Activated T-helper 9 cell treated with anti-CD3 and anti-CD28 coated beads, Interleukin-2, amount 50 U/mL, for 16 hours (primary cell): ENCODE measurements at places on chromosomes 5 and 9.

DNA sequence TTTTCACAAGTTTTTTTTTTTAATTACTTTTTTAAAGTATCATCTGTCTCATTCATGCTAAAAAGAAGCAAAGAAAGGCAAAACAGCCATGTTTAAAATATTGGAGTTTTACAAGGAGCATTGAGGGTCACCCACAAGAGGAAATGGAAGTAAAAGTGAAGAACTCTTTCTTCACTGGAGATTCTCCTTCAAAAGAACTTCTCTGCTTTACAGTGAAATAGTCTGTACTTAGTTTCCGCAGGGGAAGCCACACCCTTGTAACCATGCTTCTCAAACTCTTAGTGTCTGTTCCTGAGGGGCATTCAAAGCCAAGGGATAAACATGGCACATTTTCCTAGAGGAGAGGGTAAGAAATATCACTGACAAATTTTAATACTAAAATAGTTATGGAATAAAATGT, 8.6 kb downstream of the C9orf72 start:
- DNase-seq, result no peak

- DNase-seq, result no peak
Observed at GRCh38 chr9:92141144-92142129, 26.2 kb upstream of the SPTLC1 start.

DNA sequence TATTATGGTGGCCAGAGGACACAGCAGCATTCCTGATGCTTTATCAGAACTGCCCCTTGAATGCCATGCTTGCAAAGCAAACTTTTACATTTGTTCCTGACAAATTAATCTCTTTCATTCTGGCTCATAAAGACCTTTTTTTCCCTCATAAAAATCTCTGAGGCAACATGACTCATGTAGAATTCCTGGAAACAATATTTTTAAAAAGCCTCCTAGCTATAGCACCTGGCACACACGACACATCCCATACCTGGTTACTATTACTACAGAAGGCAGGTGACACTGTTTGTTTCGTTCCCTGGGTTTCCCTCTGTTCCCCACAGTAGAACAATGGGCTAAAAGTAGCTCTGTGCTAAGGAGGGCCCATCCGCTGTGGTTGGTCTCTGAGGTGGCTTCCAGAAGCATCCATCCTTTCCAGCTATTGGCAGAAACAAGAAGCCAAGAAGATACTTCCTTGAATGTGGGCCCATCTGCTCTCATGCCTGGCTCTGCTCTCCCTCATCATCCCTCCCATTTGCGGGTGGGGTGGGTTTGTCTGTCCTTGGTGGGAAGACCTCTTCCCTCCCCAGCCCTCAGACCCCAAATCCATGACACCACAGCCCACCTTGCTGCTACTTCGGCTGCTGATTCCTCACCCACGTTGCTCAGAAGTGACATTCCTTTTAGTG, 59.1 kb downstream of the GALNT12 start:
- no peak for DNase-seq

GRCh38 chr5:138463419-138464007, 1.8 kb upstream of the EGR1 start:
- no peak for DNase-seq

GRCh38 chr5:71587766-71588532, 809 bp downstream of the MCCC2 start:
- no peak for DNase-seq

DNA sequence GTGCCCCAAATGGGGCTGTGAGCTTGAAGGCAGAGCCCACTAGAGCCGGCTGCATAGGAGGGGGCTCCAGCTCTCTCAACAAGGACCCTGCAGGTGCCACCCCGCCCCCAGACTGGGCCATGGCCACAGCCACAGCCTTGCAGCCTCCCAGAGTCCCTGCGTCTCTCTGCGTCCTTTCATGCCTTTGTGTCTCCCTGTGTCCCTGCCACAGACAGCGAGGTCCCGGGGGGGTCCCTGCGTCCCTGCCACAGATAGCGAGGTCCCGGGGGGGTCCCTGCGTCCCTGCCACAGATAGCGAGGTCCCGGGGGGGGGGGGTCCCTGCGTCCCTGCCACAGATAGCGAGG, 6.3 kb downstream of the NOXA1 start:
- no peak for DNase-seq

- DNase-seq, result no peak
Observed at GRCh38 chr9:115423646-115424045, 305.7 kb upstream of the TNC start.

- DNase-seq, result no peak
Observed at GRCh38 chr9:80440724-80441123, 869.0 kb downstream of the TLE4 start.

GRCh38 chr5:34652914-34653313, 3.2 kb upstream of the RAI14 start:
- DNase-seq, result no peak

- no peak for DNase-seq
Observed at GRCh38 chr5:124521461-124522230, 224.8 kb downstream of the ZNF608 start.

DNA sequence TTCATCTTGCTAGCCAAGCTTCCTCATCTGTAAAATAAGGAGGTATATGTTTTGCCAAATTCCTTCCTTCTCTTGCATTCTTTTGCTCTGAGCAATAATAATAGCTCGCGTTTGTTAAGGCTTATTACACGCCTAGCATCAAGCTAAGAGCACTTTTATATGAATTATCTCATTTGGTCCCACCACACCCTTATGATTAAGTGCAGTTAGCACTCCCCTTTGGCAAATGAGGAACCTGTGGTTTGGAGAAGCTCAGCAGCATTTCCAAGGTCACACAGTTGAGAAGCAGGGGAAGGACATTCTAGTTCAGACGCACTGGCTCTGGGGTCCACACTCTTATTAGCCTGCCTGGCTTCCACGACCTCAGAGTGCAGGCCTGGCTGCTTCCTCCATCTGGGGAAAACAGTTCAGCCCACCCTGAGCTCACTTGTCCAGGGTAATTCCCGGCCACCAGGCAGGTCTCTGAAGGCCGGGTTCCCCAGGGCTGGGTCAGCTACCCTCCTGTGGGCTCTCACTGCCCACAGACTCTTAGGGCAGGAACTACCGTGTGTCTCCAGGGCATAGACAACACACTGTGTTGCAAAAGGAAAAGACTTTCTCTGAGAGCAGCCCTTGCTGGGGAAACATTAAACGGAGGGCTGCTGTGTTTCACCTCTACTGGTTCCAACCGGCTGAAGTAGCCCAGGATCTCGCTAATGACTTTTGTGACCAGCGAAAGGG, 9.9 kb upstream of the FBP1 start:
- DNase-seq, result no peak

- no peak for DNase-seq
Observed at GRCh38 chr9:108835831-108836230, 20.0 kb downstream of the ACTL7B start.

GRCh38 chr5:85545129-85545528, 1072.6 kb upstream of the COX7C start:
- DNase-seq, result no peak

- no peak for DNase-seq
Observed at GRCh38 chr5:172002310-172002709, 4.1 kb downstream of the FBXW11 start.

DNA sequence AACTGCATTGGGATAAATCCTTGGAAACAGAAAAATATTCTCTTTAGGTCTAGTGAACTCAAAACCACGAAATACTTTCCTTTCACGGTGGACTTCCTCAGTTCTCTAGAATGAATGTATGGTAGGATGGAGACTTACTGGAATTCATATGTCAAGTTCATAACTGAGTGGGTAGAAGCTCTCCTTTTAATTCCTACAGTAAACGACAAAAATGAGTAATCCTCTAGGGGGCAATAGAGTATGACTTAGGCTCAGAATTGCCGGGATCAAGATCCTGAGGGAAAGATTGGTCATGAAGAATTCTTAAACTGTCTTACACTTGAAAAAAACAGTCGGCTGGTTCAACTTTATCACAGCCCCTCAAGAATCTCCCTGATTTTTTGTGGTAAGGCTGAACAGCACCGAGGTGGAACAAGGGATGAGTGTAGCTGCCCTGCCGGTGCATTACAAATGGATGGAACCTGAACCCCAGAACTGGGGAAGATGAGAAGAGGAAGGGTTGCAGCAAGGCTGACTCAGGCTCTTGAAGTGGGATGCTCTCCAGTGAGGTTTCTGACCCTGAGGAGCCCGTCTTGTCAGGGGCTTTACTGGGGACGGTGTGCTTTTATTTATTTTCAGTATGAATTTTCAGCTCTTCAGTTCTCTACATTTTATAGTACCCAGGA, 14.0 kb upstream of the LOX start:
- no peak for DNase-seq

DNA sequence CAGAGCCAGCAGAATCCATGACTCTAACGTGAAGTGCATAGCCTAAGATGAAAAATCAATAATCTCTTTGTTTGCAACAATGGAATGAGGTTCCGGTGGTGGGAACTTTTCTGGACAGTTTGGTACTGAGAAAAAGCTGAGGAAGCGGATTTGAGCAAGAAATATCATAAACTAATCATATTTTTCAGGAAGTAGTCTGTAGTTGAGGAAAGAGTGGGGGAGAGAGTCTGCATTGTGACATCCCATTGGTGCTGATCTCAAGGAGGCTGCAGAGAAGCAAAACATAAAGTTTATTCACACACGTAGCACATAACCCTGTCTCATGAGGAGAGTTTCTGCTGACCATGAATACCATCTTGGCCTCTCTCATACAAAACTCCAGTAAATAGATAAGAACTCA, 15.8 kb upstream of the FCHO2 start:
- DNase-seq, result no peak

DNA sequence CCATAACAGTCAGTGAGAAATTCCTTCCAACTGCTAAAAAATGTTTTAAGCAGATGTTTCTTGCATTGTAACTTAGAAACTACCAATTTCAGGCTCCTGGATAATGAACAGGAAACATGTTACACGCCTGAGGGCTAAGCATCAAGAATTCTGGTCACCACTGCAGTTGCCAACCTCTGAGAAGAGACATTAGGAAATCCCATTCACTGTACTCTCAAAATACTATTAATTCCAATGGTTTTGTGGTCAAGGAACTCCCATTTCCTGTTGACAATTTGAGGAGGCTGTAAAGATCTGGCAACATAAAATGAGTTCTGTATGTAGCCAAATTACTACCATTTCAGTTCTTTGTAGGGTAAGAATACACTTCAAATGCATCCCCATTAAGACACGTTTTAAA, 456.0 kb upstream of the MEF2C start:
- DNase-seq, result no peak

DNA sequence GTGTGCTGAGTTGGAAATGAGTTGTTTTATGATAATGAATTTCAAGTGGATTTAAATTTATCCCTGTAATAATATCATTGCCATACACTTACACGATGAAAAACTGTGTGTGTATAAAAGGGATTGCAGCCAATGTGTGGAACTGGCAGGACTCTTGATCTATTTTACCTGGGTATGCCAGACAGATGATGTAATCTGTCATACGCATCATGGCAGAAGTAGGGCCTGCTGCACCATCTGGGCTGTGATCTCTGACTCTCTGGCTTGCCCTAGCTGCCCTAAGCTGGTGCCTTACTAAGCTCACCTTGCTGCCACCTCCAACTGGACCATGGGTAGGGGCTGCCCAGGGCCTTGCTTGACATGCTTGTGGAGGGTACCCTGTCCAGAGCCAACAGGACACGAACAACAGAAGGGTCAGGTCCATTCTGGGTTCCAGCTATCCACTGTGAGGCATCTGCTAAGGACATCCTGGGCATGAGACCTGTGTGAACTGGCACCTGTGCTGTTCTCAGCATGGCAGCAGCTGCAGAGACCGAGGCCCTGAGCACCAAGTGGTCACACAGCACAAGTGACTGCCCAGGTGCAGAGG, 184.2 kb downstream of the FSTL4 start:
- no peak for DNase-seq

DNA sequence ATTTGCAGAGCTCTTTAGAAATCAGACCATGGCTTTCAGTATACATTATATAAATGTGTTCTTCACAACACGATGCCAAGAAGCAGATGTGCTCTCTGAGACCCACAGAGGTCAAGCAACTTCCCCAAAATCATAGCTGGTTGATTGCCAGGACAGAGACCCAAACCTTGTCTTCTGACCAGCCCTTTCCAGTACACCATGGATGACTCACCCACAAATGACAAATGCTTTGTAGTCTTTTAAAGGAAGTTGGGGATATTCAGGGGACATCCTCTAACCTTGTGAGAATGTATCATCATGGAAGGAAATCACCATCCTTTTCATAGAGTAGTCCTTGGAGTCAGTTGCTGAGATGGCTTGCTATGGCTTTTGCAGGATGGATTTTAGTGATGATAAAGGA, 30.1 kb downstream of the ZNF462 start:
- no peak for DNase-seq

- no peak for DNase-seq
Observed at GRCh38 chr5:171893290-171893886, 107.8 kb downstream of the SMIM23 start.

DNA sequence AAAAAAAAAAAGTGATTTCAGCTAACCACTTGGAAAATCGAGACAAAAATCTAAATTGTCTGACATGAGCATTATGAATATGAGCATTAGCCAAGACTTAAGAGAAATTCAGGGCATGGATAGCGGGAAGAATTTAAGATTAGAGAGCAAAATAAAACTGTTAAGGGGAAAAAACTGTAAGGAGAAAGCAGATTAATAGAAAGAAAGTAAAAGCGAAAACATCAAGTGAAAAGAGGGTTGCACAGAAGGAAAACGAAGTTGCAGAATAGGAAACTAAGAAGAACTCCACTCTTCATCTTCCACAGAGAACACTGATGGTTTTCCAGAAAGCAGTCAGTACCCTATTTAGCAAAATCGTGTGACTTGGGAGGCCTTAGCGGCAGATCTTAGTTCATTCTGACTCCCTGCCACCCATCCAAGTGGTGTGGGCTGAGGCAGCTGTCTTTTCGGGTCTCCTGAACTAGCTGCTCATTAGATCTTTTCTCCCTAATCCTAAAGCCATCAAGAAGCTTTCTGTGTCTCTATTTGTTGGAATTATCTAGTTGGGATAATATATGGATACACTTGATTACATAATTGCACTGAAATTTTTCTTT, 3.7 kb downstream of the NIM1K start:
- no peak for DNase-seq

DNA sequence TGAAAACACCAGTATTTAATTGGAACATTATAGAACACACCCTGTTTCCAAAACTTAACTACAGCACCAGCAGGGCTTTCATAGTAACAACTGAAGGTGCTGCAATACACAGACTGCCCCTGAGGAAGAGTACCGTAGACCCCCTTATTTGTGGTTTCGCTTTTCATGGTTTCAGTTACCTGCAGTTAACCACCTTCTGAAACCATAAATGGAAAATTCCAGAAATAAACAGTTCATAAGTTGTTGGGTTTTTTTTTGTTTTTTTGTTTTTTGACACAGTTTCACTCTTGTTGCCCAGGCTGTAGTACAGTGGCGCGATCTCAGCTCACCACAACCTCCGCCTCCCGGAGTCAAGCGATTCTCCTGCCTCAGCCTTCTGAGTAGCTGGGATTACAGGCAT, 9.5 kb upstream of the GLDC start:
- DNase-seq, result no peak

- no peak for DNase-seq
Observed at GRCh38 chr5:52132053-52132452, 655.7 kb upstream of the ITGA1 start.

- no peak for DNase-seq
Observed at GRCh38 chr9:93473411-93473810, 20.0 kb upstream of the FAM120AOS start.
